ENCODE measurements at places on chromosomes 13 and 19. TPM values are rescaled to one million over a fixed set of nuclear protein-coding genes. Genes with fewer than 3 reads are reported as not detected.

The ZNF506 gene
- total RNA-seq: 18.2 TPM

The S1PR5 gene
- total RNA-seq: 0.75 TPM

The NLRP8 gene
- not detected for total RNA-seq

The MEIOSIN gene
- not detected for total RNA-seq

The ZNF888 gene
- total RNA-seq: 1.3 TPM

The ZNF264 gene
- 23.0 TPM for total RNA-seq

The CYP4F8 gene
- not detected for total RNA-seq

The CERS4 gene
- 24.1 TPM for total RNA-seq

The PIBF1 gene
- total RNA-seq: 14.2 TPM

The HIF3A gene
- total RNA-seq: 49.2 TPM

The PLVAP gene
- 32.8 TPM for total RNA-seq

The XAB2 gene
- 21.8 TPM for total RNA-seq
